ENCODE measurements at places on chromosomes 11 and 22.

GRCh38 chr11:100687630-100688395 is 725 bp downstream of the ARHGAP42 start:
- DNase-seq, result no peak

DNA sequence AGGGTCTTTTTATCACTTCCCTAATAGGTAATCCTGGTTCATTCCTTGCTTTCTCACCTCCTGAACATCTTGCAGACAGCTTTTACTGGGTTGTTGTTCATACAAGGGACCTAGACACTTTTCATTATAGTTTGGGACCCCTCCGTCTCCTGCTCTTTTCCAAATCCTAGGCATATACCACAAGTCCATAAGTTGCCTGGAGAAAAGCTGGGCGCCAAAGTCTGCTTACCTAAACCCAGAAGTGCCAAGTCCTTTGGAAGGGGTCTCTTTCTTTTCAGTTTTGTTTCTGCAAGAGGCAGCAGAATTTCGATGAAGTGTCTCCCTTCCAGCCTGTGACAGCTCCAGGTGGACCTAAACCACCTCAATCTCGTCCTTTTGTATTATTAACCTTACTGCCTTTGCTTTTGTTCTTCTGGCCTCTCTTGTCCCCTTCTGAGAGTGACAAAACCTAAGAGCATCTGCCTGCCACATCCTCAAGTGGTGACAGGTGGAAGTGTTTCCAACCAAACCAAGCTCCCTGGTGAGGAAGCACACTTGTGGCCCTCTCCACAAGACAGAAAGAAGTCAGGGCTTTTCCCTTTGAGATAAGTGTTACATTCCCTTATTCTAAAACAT is 19.5 kb upstream of the P2RY6 start:
- peak; percentile 72 for DNase-seq

GRCh38 chr11:85385111-85385510 is 242.0 kb downstream of the DLG2 start:
- DNase-seq, result no peak

DNA sequence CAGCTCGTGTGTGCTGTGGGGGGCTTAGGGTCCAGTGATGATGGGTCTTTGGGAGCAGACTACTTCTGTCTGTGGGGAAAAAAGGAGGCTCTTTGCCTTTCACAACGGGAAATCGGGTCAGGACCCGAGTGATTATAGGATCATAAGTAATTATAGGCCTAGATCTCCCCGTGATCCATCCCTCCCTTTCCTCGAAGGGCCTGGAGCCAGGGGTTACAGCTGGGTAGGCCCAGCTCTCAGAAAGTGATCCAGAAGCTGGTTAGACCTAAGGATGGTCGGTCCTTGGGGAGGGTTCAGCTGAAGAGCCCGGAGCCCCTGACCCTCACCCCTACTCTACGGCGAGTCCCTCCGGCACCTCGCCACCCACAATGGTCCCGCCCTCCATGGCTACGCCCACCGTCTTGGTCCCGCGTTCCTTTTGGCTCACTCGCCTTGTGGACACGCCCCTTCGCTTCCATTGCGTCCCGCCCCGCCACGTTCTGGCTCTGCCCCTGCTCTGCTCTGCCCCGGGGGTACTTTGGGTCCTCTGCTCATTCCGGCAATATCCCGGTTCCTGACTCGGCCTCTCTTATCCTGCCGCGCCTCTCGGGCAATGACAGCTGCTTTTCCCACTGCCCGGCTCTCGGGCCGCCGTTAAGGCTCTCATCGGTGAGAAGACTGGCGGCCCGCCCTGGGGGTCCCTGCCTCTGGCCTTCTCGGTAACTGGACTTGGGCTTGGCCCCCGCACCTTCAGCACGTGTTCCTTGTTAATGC is 5.0 kb downstream of the IGSF22 start:
- peak; percentile 61 for DNase-seq

DNA sequence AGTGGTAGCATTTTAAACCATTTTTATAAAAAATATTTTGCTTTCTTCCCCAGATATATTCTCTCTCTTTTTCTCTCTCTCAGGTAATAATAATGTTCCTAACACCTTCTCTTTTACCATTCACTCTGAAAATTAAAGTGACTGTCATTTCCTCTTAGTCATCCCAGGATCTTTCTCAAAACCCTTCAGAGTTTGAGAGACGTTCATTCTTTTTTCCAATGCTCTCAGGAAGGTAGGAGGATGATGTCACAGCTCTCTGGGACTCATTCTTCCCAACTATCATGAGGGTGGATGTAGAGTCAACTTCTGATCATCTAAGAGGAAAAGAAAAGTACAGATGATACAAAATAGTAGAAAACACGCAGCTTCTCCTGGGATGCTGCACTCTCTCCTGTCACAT is 60.2 kb upstream of the CRTAM start:
- DNase-seq, result no peak

GRCh38 chr11:113131036-113131775 is 170.0 kb downstream of the NCAM1 start:
- DNase-seq, result no peak

DNA sequence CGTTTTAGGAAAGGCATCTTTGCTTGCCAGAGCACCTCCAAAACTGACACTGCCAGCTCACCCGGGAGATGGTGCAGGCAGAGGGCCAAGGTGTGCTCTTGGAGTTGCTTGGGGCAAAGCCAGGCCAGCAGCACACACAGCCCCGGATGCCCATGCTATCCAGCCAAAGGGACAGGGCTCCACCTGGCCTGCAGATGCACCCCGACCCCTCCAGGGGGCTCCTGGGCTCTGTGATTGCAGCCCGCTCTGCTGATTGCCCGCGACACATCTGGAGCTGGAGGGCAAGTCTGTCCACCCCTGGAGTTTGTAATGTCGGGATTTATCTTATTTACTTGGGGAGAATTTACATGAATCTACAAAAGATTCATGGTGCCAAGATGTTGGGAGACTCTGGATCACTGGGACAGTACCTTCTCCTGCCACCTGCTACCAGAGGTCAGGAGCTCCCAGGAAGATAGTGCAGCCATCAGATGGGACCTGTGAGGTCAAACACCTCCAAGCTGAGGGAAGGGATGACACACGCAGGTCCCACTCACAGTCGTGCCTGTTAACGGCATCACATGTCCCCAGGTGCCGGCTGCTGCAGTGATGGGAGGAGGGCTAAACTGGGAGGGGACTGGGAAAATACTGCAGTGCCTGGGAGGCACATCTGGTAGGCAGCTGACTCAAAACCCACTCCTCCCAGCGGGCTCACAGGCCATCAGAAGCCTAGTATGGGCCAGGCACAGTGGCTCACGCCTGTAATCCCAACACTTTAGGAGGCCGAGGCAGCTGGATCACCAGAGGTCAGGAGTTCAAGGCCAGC is 17.2 kb downstream of the CBX7 start:
- peak; percentile 38 for DNase-seq

DNA sequence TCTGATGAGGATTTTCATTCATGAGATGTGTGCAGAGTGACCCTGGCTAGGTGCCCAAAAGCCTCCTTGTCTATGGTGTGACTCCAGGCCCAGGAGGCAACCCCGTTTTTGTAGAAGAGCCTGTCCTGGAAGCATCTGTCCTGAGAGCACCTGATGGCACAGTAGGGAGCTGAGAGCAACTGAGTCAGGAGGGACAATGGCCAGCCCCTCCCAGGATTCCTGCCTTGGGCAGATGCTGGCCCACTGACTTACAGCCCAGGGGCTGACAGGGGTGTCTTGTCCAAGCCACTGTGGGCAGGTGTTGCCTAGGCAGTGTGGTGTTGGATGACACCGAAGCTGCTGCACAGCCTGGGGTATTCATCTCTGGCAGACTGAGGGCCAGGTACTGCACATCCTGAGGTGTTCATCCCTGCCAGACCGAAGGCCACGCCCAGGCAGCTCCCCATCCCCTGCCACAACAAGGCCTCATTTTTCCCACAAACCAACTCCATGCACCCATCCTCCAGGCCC is 3.2 kb upstream of the RFPL2 start:
- no peak for DNase-seq

- DNase-seq, result peak; percentile 35
Observed at GRCh38 chr11:103601225-103601846, 435.1 kb upstream of the DDI1 start.
